A549 treated with RU486 at 1 μM for 4 hours (cell line): ENCODE measurements at places on chromosomes 16 and 17. TPM values are rescaled to one million over a fixed set of nuclear protein-coding genes. Genes with fewer than 3 reads are reported as not detected.

Gene CCDC57
- 16.0 to 26.7 TPM (median 25.6 TPM) in 5 replicates for total RNA-seq

Gene EFNB3
- total RNA-seq = 0.85 to 1.9 TPM (median 1.7 TPM) in 5 replicates

Gene DRC7
- total RNA-seq = 0.10 TPM in 1 of 5 replicates, not detected in the others

Gene CCL3
- total RNA-seq = not detected in 5 replicates

Gene HS3ST3B1
- 0.18 to 0.49 TPM (median 0.37 TPM) in 5 replicates for total RNA-seq

Gene APOH
- 3.6 to 6.2 TPM (median 4.9 TPM) in 5 replicates for total RNA-seq
